ENCODE measurements at places on chromosomes 5 and 9. TPM values are rescaled to one million over a fixed set of nuclear protein-coding genes. Genes with fewer than 3 reads are reported as not detected.

SMC5 gene
- total RNA-seq, result 29.7 TPM

EPB41L4A gene
- total RNA-seq, result 1.9 TPM

C5orf52 gene
- total RNA-seq, result not detected

ZNF354C gene
- total RNA-seq, result 9.4 TPM

PCDHA6 gene
- 2.1 TPM for total RNA-seq

CYLC2 gene
- total RNA-seq, result not detected

ARID3C gene
- 0.32 TPM for total RNA-seq

CYSRT1 gene
- 0.32 TPM for total RNA-seq

PCDHB8 gene
- 1.2 TPM for total RNA-seq

ROR2 gene
- 26.4 TPM for total RNA-seq

FAM78A gene
- 0.73 TPM for total RNA-seq

PCDHGA3 gene
- total RNA-seq, result 4.9 TPM

HOMER1 gene
- total RNA-seq, result 5.8 TPM

PKN3 gene
- total RNA-seq, result 2.4 TPM

MAMDC4 gene
- total RNA-seq, result 1.1 TPM

IFNA2 gene
- not detected for total RNA-seq

ADGRD2 gene
- total RNA-seq, result not detected

HRCT1 gene
- not detected for total RNA-seq

DDX4 gene
- not detected for total RNA-seq

TGFBI gene
- 464 TPM for total RNA-seq

TRIM14 gene
- 10.9 TPM for total RNA-seq

USP20 gene
- 13.2 TPM for total RNA-seq

TAF11L5 gene
- total RNA-seq, result not detected

MEF2C gene
- total RNA-seq, result 30.8 TPM

FBXL7 gene
- 29.2 TPM for total RNA-seq

CRHBP gene
- 1.7 TPM for total RNA-seq

INSL4 gene
- not detected for total RNA-seq

DMXL1 gene
- 72.5 TPM for total RNA-seq

LIX1 gene
- not detected for total RNA-seq

ZNF474 gene
- 0.32 TPM for total RNA-seq

GOLGA1 gene
- 10.4 TPM for total RNA-seq

ANKRD33B gene
- 7.0 TPM for total RNA-seq

POU5F2 gene
- total RNA-seq, result 2.6 TPM

TMEM174 gene
- not detected for total RNA-seq

GFI1B gene
- total RNA-seq, result not detected

PCDHB3 gene
- 1.2 TPM for total RNA-seq

SKP1 gene
- 147 TPM for total RNA-seq

IL3 gene
- not detected for total RNA-seq

SPATA31E1 gene
- not detected for total RNA-seq

BOD1 gene
- 72.3 TPM for total RNA-seq

All from hair follicle dermal papilla cell (primary cell).